ENCODE measurements at places on chromosomes 1 and 21. TPM values are rescaled to one million over a fixed set of nuclear protein-coding genes. Genes with fewer than 3 reads are reported as not detected.

The TIAM1 gene
- total RNA-seq: 9.4 TPM

The HES3 gene
- total RNA-seq: not detected

The DIO1 gene
- not detected for total RNA-seq

The SLAMF1 gene
- total RNA-seq: not detected

The RAP1GAP gene
- total RNA-seq: 2.3 TPM

The MSH4 gene
- not detected for total RNA-seq

DNA sequence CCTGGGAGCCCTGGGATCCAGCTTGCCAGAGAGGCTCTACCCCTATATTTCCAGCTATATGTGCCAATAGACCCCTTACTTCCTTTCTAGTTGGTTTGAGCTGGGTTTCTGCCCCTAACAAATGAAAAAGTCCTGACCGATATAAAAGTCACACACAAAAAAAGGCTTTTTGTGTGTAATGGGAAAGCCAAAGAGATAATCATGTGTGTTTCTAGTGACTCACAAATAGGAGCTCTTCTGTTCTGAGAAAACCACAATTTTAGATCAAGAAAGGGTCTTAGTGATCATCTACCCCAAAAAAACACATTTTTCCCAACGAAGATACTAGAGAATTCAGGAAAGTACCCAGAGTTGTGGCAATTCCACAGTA, 23.0 kb upstream of the PLEKHA6 start:
- DNase-seq: no peak

GRCh38 chr1:180946541-180947498, 34.1 kb downstream of the KIAA1614 start:
- no peak for DNase-seq

DNA sequence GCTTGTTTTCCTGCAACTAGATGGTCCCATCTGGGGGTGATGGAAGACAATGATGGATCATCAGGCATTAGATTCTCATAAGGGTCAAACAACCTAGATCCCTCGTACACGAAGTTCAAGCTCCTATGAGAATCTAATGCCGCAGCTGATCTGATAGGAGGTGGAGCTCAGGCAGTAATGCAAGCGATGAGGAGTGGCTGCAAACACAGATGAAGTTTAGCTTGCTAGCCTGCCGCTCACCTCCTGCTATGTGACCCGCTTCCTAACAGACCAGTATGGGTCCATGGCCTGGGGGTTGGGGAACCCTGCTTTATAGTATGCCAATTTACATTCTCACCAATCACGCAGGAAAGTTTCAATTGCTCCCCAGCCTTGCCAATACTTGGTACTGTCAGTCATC, 37.5 kb downstream of the TLR5 start:
- DNase-seq: no peak

GRCh38 chr1:53163291-53163768, 20.9 kb upstream of the SLC1A7 start:
- no peak for DNase-seq

- DNase-seq: peak; percentile 38
Measured at GRCh38 chr1:27045973-27046558, 33.4 kb upstream of the TENT5B start.

GRCh38 chr1:204741440-204741839, 55.9 kb upstream of the LRRN2 start:
- no peak for DNase-seq

DNA sequence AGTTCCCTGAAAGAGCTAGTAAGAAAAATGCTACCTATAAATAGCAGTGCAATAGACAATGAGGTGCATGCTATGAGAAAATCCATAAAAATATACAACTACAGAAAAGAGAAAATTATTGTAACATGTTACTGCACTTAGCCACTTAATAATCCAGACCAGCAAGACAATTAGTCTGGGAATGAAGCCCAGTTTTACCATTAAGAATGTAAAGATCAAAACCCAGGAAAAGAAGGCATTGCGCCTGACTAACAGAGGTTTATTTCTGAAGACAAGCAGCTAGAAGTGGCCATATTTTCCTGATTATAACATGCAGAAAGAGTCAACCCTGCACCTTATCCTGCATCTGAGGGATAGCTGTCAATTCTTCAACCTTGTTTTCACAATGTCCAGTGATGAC, 276.4 kb upstream of the PRMT6 start:
- no peak for DNase-seq

GRCh38 chr1:199545780-199546179, 481.7 kb upstream of the NR5A2 start:
- peak; percentile 35 for DNase-seq

Data from H4 (cell line).